ENCODE measurements at places on chromosomes 12 and 14.

DNA sequence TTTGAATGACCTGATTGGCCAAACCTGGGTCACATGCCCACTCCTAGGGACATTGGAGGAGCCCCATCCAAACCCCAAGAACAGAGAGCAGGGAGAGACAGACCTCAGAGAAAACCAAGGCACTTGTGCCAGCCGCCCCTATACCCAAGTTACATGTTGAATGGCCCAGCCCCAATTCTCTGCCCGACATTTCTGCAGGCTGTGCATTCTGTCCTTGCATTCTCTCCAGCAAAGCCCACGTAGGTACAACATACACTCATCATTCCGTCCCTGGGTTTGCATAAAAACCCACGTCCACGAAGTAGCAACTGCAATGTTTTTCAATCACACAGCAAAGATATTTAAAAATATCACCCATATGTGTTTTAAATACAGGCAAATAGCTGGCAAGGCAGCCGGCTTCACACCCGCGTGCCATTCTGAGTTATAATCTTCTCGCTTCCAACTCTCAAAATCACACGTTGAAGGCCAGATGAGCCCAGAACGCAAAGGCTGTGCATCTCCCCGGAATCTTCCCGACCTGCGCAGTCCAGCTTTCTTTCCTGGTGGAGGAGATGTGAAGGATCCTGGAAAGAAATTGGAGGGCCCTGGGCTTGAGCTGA is 91.7 kb upstream of the MYL2 start:
- DNase-seq = no peak

DNA sequence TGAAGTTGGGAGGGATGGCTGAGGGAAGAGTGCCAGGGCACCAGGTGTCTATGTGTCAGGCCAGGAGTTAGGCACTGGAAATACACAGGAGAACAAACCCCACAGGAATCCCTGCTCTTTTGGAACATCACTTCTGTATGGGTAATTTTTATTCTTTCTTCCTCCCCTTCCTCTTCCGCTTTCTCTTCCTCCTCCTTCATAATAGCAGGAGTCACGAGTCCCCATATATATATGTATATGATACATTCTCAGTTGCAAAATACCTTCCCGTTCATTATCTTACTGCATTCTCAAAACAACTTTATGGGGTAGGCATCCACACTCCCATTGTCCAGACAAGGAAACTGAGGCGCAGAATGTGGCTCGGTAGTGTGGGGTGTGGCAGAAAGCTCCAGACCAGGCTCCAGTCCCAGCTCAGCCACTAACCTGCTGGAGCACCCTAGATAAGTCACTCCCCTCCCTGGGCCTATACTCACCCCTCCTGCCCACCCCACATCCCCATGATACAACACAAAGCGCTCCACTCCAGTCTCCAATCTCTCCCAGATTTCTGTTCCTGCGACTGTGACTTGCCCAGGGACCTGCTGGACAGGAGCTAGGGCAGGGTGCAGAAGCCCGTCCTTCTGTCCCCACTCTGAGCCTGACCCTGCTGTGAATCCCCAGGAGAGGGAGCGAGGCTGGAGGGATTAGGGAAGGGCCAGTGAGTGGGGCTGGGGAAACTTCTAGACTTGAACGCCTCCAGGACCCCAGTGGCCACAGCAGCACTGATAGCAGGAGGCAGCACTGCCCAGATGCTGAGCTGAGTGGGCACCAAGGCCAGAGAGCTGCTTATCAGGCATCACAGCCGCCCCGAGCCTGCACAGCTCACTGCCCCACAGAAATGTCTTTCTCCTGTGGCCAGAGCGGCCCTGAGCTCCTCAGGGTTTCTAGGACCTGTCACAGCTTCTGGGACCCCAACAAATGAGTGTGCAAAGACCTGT is 1.4 kb upstream of the AQP2 start:
- no peak for DNase-seq

DNA sequence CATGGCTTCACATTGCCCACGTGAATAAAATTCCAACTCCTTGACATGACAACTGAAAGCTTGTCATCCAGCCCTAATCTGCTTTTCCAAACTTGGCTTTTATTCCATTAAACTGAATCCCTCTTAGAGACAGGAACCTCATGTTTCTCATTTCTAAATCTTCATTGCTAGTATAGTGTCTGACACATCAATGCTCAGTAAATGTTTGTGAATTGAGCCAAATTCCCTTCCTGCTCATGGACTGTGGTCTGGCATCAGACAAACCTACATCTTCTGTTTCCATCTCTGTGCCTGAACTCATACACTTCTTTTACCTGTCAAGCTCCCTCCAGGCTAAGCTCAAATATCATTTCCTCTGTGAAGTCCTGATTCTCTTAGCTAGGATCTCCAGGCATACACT is 4.3 kb upstream of the FKBP11 start:
- no peak for DNase-seq

- DNase-seq = no peak
Observed at GRCh38 chr14:72812292-72812851, 81.5 kb downstream of the DPF3 start.

GRCh38 chr12:90628213-90628612 is 326.8 kb downstream of the CCER1 start:
- no peak for DNase-seq
